ENCODE measurements at places on chromosomes 5 and 9. TPM values are rescaled to one million over a fixed set of nuclear protein-coding genes. Genes with fewer than 3 reads are reported as not detected.

The MIGA2 gene
- total RNA-seq: 31.4 TPM

The FER gene
- 14.2 TPM for total RNA-seq

The MEF2C gene
- total RNA-seq: 14.5 TPM

The RANBP17 gene
- 4.6 TPM for total RNA-seq

The SPATA31E1 gene
- total RNA-seq: not detected

The PCDHB10 gene
- total RNA-seq: 2.8 TPM

The LHX3 gene
- total RNA-seq: not detected

The RLN2 gene
- not detected for total RNA-seq

The RHOBTB3 gene
- 300 TPM for total RNA-seq

The ACOT12 gene
- not detected for total RNA-seq

The ZDHHC11B gene
- total RNA-seq: not detected

The ST8SIA4 gene
- total RNA-seq: 13.9 TPM

The TTC16 gene
- not detected for total RNA-seq

The ERAP2 gene
- total RNA-seq: 26.9 TPM

The OR13C8 gene
- not detected for total RNA-seq

The GPX8 gene
- 129 TPM for total RNA-seq

The RANBP6 gene
- 32.3 TPM for total RNA-seq

The SPATA31C1 gene
- not detected for total RNA-seq

The ARID3C gene
- 0.45 TPM for total RNA-seq

The ANKRD18B gene
- total RNA-seq: 7.9 TPM

The SPINK7 gene
- not detected for total RNA-seq

Data from LHCN-M2 (cell line).